ENCODE measurements at places on chromosomes 6 and 20.

DNA sequence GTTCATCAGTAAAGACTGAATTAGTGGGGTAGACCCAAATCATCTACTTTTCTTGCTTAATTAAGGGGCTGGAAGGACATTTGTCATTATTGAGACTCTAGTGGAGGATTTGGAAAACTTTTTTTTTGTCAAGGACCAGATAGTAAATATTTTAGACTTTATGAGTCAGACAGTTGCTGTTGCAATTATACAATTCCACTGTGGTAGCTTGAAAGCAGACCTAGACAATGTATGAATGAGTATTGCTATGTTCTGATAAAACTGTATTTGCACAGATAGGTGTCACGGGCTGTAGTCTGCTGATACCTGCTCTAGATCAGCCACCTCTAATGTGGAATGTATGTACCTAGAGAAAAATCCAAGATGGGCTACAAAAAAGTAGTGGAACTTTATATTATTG lies 175.0 kb downstream of the CARMIL1 start:
- DNase-seq: no peak

GRCh38 chr6:136809091-136809860 lies 13.1 kb upstream of the PEX7 start:
- DNase-seq: no peak

DNA sequence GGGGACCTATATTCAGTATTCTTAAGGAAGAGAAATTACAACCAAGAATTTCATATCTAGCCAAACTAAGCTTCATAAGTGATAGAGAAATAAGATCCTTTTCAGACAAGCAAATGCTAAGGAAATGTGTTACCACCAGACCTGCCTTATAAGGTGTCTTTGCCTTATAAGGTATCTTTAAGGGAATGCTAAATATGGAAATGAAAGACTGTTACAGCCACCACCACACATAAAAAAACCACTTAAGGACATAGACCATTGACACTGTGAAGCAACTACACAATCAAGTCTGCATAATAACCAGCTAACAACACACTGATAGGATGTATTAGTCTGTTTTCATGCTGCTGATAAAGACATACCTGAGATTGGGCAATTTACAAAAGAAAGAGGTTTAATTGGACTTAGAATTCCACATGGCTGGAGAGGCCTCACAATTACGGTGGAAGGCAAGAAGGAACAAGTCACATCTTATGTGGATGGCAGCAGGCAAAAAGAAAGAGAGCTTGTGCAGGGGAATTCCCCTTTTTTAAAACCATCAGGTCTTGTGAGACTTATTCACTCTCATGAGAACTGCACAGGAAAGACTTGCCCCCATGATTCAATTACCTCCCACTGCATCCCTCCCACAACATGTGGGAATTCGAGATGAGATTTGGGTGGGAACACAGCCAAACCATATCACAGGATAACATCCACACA lies 119.2 kb upstream of the LAMA2 start:
- no peak for DNase-seq

DNA sequence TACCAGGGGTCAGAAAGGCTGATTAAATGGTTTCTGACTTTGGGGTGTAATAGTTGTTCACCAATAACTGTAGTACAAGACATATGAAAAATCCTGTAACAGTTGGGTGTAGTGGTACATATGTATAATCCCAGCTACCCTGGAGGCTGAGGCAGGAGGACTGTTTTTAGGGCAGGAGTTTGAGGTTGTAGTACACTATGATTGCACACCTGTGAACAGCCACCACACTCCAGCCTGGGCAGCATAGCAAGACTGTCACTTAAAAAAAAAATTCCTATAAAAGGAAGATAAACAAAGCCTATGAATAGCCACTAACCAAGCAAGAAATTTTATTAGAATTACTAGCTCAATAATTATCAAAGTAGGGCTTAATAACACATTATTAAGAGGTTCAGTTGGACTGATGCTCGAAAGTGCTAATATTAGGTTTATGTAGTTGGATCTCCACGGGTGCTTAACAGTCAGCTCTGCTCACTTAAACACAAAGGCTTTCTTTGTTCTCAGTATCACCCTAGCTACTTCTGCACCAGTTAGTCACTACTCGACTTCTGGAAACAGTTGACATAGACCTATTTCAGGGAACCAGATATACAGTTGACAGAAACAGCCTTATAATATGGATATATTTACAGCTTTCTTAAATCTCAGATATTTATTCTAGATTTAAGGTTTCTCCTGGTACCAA lies 113.0 kb downstream of the MTFR2 start:
- no peak for DNase-seq

DNA sequence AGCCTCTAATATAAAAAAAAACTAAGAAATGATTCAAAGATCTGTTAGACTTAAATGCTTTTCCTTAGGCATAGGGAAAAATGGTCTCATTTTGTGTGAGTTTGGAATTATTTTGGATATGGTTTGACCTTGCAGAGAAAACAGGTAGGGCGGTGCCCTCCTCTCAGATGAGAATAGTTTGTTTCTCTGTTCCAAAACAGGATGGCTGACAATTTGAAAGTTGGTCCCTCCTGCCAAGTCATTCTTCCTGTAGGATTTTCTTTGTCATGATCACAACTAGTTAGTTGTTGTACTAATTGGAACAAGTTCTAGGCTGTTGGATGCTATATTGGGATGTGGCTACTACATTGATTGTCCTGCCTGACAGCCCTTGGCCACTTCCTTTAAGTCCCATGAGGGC lies 108.6 kb downstream of the BCKDHB start:
- DNase-seq: no peak

Data from NB4 (cell line).